Small intestine (tissue), 16 donors: ENCODE measurements at places on chromosomes 7 and 10.
A peak's percentile ranks its signal among the peaks of the same experiment; 100 is the strongest.

DNA sequence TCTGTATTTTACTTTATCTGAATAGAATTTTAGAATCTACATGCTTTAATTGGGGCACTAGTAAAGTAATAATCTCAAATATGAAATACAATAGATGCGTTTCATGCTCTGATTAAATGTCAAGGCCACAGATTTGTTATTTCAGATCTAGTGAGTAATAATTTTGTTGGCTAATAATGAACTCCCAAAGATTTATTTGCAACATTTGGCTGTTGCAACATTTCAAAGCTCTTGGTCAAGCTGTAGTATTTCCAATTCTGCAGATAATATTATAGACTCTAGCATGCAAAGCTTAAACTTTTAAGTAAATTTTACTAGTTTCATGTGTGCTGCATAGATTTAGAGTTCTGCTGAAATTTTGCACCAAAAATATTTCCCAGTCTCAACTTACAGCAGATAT is 16.7 kb downstream of the LRRN3 start:
- no peak for DNase-seq

GRCh38 chr10:44383749-44384600 is 922 bp downstream of the CXCL12 start:
- DNase-seq = peak; percentile 51

- no peak for DNase-seq
Measured at GRCh38 chr10:69787681-69788080, 14.0 kb upstream of the COL13A1 start.

DNA sequence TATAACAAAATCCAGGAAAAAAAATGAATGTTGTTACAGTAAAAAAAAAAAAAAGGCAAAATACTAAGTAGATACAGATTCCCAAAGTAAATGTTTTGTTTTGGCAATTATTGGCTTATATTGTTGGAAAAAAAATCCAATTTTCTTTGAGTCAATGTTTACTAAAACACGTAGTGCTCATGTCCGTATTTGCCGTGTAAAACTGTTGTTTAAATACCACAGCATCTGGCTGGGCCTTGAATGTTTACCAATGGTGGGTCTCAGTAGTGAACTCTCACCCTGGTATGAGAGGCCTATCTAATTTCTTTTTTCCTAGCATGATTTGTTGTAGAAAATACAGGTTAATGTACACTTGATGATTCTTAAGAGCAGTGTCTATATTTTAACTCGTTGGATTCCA is 41.4 kb upstream of the SLC26A5 start:
- peak; percentile 16 for DNase-seq

DNA sequence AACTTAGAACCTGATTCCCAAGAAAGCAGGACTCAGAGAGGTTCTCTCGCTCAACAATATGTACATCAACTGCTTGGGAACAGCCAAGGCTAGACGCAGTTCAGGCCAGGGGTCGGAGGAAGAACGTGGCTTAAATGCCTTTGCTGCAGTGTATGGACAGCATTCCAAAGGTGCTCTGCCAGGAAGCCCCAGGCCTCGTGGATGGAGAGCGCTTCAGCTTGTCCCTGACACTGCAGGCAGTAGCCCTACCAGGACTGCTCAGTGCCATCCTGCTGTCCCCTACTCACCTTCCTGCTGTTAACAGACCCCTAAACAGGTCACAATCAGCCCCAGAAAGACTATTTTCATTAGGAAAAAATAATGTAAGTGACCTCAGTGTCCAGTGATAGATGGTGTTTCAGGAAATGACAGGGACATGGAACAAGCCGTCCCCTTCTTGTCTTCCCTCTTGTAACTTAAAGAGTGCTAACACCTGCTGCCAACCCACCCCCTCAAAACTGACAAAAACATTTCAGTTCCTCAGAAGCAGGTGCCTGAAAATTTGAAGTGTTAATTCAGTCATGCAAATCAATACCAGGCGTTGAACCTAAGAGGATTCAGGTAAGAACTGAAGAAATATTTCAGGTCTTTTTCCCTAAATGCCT is 16.5 kb downstream of the CREB3L2 start:
- no peak for DNase-seq

DNA sequence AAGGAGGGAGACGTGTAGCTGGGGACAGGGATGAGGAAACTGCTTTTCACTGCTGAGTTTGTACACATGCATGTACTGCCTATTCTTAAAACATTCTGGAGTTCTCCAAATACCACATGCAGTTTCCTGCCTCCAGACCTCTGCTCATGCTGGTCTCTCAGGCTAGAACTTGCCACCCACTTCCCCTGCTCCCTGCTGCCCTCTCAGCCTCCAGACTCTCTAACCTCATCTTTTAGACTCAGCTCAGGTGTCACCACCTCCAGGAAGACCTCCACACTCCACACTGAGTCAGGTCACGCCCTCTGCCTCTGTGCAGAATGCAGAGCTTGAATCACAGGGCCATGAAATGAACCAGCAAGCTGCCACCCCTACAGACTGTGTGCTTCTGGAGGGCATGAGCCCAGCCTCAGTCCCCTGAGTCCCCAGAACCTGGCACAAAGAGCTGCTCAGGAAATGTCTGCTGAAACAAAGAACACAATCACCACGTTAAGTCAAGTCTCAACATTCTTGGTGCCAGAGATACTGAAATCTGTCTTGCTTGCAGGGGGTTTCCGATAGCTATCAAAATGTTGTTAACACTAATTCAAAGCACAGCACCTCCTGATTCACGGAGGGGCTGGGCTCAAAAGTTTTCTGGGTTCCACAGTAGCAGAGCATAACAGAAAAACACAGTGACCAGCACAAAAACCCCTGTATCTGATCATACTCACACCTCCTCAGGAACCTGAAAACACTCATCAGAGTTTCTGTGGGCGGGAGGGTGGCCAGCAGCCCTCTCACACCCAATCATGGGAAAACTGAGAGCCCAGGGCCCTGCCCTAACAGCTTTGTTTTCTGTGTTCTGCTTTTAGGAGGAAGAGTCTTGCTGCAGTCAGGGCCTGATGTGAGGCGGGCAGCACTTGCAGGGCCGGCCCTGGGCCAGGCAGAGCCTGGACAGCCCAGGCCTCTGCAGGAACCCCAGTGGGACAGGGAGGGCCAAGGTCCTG is 21.1 kb downstream of the FAM53B start:
- no peak for DNase-seq

- DNase-seq = no peak
Measured at GRCh38 chr7:66301737-66302136, 96.6 kb downstream of the TPST1 start.

GRCh38 chr7:107743567-107744344 is at the start of gene CBLL1:
Gene CBLL1 (plus strand): TSS chr7:107744142. CDS start chr7:107744164, 22 bp downstream.
- peak; percentile 95 for DNase-seq

DNA sequence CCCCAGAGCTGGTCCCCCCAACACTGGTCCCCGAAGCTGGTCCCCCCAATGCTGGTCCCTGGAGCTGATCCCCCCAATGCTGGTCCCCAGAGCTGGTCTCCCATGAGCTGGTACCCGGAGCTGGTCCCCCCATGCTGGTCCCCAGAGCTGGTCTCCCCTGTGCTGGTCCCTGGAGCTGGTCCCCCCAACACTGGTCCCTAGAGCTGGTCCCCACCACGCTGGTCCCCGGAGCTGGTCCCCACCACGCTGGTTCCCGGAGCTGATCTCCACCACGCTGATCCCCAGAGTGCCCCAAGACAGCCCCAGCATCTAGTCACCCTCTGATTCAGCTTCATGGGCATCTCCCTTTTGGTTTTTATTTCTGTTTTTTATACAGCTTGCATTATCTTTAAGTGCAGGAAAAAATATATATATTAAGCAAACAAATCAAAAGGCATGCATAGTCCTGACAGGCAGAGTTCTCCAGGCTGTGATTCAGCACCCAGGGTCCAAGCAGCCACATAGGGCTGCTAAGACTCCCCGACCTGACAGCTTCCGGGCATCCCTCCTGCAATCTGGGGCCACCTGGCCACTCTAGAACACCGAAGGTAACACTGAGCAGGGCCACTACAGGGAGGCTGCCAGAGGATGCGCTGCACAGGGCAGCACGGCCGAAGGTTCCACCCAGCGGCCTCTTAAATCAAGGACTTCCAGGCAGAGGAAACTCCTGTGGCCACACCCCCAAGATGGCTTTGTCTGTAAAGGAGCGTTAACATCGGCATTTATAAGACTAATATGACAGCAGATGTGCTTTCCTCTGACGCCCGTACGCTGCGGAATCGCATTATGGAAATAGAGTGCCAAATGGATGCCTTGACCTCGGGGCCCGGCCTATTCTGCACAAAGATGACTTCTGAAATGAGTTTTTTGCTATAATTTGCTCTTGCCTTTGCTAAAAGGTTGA is 215.0 kb downstream of the PTPRN2 start:
- DNase-seq = no peak

DNA sequence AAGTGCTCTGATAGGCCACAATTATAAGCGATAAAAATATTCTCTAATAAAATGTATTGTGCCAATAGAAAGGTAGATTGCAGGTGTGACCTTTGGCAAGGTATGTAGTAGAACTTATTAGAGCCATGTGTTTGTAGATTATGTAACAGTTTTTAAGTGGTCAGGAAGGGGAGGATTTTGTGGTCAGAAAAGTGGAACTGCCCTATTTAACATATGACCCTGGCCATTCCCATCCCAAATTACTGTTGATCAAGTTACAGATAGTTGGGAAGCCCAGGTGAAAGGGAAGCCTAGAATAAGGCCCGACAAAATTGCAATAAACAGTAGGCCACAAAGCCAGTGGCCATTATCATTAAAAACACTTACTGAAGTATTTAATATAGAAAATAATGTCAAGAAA is 89.2 kb downstream of the SPAG6 start:
- DNase-seq = no peak

GRCh38 chr10:110141871-110142635 is 65.4 kb upstream of the MXI1 start:
- peak; percentile 60 for DNase-seq

DNA sequence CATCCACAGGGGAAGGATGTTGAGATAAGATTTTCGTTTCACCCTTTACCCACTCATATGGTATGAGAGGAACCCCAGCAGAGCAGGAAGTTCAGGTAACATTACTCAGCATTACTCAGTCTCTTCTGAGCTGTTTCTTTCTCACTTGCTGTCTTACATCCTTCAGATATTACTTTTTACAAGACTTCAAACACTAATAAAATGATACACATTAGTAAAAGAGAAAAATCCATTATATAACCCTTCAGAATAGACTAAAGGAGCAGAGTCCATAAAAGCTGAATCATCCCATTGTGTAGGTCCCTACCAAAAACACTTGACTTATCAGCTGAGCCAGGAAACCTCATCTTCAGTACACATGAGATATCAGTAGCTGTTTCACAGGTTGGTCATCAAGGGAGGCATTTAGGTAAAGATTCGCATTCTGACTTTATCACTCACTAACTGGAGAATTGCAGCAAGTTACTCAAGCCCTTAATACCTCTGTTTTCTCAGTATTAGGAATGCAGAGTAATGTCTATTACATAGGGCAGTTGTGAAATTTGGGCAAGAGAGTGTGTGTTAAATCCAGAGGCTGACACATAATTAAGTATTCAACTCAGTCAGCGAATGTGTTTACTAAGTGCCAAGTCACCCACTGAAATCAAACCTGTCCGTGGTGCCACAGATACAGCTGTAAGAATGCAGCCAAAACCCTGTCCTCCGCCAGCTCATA is 44.7 kb downstream of the KLF6 start:
- DNase-seq = no peak

DNA sequence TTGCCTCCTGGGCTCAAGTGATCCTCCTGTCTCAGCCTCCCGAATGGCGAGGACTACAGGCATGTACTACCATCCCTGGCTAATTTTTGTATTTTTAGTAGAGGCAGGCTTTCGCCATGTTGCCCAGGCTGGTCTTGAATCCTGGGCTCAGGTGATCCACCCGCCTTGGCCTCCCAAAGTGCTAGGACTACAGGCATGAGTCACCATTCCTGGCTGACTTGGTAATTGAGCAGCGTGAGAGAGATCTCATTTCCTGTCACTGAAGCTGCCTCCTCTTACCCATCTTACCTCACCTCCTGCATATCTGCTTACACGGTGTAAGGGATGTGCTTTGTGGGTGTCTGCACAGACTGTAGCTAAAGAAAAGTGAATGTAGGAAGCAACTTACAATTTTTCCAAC is 9.7 kb downstream of the IFIT3 start:
- no peak for DNase-seq

GRCh38 chr10:22453948-22454591 is 108.8 kb downstream of the SPAG6 start:
- DNase-seq = no peak

GRCh38 chr10:74150204-74150989 is at the start of gene AP3M1:
Gene AP3M1 (minus strand): TSS chr10:74150828. CDS start chr10:74138379, 12,449 bp downstream.
- DNase-seq = no peak

DNA sequence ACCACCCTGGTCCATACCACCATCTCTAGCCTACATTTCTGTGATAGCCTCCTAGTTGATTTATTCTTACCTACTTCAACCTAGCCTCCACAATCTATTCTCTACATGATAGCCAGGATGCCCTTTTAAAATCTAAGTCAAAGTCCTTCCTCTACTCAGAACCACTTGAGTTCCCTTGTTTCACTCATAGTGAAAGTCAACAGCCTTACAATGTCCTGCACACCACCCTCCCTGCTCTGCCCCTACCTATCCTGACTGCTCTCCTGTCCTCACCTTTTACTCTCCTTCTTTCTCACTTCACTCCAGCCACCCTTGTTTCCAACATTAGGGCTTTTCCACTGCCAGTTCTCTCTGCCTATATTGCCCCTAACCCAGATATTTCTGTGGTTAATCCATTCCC is 146.7 kb downstream of the GRM3 start:
- DNase-seq = no peak
